ENCODE measurements at places on chromosomes 7 and 10.

GRCh38 chr7:76048668-76048988 lies 722 bp downstream of the MDH2 start:
- DNase-seq, result no peak

GRCh38 chr10:986881-987619 lies 1.2 kb upstream of the GTPBP4 start:
- no peak for DNase-seq

DNA sequence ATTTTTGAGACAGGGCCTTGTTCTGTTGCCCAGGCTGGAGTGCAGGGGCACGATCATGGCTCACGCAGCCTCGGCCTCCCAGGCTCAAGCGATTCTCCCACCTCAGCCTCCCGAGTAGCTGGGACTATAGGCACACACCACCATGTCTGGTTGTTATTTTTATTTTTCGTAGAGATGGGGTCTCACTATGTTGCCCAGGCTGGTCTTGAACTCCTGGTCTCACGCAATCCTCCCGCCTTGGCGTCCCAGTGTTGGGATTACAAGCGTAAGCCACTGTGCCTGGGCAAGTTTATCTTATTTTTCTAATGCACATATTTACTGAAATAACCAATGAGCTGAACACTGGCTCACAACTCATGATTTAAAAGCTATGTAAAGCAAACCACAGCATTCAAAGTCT lies 61.9 kb downstream of the FAM171A1 start:
- DNase-seq, result no peak

GRCh38 chr10:76548716-76549115 lies 1088.9 kb downstream of the KCNMA1 start:
- DNase-seq, result no peak

DNA sequence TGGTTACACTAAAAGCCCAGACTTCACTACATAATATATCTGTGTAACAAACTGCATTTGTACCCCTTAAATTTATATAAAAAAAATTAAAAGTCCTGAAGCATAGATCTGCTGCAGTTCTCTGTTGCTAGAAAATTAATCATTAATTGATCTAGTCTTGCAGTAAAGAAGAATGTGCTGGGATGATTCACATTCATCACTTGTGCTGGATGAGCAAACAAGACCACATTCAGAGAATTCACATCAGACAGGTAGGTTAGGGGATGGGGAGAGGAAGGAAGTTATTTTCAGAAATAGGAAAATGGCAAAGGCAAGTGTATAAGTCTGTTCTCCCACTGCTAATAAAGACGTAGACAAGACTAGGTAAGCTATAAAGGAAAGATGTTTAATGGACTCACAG lies 1019.0 kb downstream of the KCNMA1 start:
- no peak for DNase-seq

DNA sequence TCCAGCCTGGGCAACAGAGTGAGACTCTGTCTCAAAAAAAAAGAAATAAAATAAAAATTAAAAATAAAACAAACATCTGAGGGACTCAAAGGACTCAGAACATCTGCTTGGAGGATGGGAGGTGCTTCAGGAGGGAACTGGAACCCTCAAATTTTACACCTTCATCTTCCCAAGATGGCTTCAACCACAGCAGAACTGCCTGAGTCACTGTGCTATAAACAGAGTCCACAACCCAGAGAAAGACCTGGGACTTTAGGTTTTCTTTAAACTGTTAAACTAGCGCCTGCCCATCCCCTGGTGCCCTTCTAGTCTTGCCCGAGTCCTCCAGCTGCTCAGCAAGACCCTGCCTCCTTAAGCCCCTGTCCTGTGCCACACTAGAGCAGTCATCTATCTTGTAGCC lies 40.8 kb downstream of the RGS10 start:
- no peak for DNase-seq

GRCh38 chr10:109866995-109867635 lies 56.2 kb downstream of the XPNPEP1 start:
- no peak for DNase-seq

DNA sequence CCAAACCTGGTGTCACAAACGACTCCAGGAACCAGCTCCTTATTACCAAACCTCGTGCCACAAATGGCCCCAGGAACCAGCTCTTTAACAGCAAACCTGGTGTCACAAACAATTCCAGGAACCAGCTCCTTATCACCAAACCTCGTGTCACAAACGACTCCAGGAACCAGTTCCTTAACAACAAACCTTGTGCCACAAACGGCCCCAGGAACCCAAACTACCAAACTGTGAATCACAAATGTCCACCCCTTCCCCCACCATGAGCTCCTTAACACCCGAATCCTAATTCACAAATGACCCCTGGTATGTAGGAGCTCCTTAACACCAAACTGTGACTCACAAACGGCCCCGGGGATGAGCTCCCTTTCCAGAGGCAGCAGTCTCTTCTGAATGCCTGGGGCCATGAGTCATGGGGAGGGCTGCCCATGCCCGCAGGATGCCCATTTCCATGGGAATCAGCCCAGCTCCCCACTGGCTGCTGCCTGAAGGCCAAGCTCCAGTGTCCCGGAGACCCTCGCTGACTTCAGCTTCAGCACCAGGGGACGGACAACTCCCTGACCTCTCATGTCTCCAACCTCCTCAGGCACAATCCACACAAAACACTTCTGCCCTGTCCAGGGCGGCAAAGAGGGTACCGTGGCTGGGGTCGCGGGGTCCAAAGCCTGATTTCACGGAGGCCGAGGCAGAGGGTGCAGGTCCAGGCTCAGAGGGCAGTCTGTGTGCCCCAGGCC lies 213.1 kb downstream of the ELFN1 start:
- DNase-seq, result no peak

- no peak for DNase-seq
Observed at GRCh38 chr10:30169342-30169741, 110.0 kb upstream of the JCAD start.

DNA sequence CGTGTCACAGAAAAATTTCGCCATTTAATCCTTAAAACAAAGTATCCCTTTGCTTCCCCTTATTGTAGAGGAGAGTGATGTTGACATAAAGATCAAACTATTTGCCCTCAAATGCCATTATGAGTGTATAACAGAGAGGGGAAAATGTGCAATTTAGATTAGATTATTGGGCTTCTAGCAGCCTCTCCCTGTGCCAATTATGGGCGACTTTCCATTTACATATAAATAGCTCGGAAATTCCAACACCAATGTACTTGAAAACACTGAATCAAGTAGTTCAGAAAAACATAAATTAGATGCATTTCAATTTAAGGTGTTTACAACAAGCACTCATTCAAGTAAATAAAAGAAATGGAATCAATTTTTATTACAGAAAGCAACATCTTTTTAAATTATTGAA lies 64.6 kb upstream of the LRRN3 start:
- no peak for DNase-seq

GRCh38 chr7:143882604-143883078 lies 19.3 kb downstream of the TCAF1 start:
- peak; percentile 83 for DNase-seq

GRCh38 chr7:155885167-155886155 lies 73.2 kb upstream of the SHH start:
- peak; percentile 60 for DNase-seq

- no peak for DNase-seq
Observed at GRCh38 chr7:23277359-23277989, 21.7 kb upstream of the MALSU1 start.

- no peak for DNase-seq
Observed at GRCh38 chr10:77371848-77372799, 265.5 kb downstream of the KCNMA1 start.

DNA sequence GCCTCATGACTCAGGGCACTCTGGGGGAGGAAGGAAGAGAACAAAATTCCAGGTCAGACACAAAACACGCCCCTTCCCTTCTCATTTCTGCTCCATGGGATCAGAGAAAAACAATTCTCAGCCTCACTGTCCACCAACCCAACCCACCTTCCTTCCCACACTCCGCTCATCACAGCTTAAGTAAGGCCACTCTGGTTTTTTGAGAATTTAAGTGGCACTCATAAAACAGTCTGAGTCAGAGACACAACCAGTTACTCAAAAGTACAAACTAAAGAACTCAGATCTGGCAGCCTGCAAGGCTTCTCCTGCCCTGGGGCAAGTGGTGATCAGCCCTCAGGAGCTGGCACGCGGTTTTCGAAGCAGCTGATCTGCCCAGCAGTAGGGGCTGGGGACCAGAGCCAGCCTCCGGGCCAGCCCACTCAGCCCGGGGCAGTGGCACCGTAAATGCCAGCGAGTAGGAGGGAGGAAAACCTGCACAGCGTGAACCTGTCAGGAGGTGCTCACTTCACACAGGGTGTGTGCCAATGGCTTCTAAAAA lies 39.1 kb upstream of the ABLIM1 start:
- DNase-seq, result no peak

- DNase-seq, result no peak
Observed at GRCh38 chr10:13239923-13240322, 5.7 kb upstream of the UCMA start.

- DNase-seq, result no peak
Observed at GRCh38 chr7:86243171-86243570, 400.5 kb upstream of the GRM3 start.

GRCh38 chr7:51249991-51250390 lies 66.6 kb downstream of the COBL start:
- DNase-seq, result no peak

- no peak for DNase-seq
Observed at GRCh38 chr10:28054228-28054860, 55.5 kb upstream of the ODAD2 start.

GRCh38 chr10:100569687-100570481 lies 34.1 kb downstream of the HIF1AN start:
- peak; percentile 32 for DNase-seq

GRCh38 chr7:4158441-4159153 lies 523.5 kb upstream of the FOXK1 start:
- DNase-seq, result no peak

- no peak for DNase-seq
Observed at GRCh38 chr10:28463141-28463540, 69.8 kb upstream of the WAC start.

- no peak for DNase-seq
Observed at GRCh38 chr10:71880425-71881306, 29.6 kb upstream of the PSAP start.

DNA sequence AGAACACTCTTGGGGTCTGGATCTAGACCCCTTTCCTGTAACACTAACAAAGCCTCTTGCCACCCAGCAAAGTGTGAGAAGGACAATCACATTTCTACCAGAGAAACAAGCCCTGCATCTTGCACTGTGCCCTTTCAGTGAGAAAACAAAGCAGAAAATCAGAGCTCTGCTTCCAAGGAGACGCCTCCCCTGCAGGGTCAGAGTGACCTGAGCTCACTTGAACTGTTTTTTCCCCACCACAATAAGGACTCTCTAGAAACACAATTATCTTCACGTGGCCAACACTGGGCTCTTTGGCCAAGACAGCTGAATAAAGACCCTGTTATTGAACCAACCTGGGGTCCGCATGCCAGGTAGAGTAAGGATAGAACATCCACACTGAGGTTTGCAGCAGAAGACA lies 30.1 kb upstream of the PRLHR start:
- no peak for DNase-seq

- no peak for DNase-seq
Observed at GRCh38 chr7:151631570-151631952, 111.9 kb upstream of the RHEB start.

GRCh38 chr10:8344756-8345155 lies 290.3 kb downstream of the GATA3 start:
- DNase-seq, result no peak

GRCh38 chr7:39949971-39950472 lies at the start of gene CDK13:
Gene CDK13, plus strand, starts transcription at chr7:39950256. Its CDS starts 386 bp downstream, at chr7:39950642.
- peak; percentile 87 for DNase-seq

DNA sequence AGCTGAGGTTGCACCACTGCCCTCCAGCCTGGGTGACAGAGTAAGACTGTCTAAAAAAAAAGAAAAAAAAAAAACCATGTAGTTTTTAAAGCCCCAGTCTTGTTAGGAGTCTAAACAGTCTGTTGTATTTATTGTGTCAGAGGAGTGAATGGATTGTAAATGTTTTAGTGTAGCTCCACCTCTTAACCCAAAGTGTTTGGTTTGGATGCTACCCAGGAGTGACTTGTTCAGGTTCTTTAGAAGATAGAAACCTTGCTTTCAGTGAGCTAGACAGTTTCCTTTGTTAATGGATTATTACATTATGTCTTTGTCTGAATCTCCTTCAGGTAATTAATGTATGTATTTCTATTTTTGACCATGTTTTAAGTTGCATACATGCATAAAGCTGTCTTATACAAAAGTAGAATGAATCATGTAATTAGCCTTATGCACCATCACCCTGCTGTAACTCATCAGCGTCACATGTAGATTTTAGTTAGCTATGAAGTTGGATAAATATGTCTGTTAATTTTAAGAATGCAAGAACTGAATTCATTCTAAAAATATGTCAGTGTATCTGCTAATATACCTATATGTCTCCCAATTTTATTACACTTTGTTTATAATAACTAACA lies 97.7 kb downstream of the TAF3 start:
- DNase-seq, result no peak

DNA sequence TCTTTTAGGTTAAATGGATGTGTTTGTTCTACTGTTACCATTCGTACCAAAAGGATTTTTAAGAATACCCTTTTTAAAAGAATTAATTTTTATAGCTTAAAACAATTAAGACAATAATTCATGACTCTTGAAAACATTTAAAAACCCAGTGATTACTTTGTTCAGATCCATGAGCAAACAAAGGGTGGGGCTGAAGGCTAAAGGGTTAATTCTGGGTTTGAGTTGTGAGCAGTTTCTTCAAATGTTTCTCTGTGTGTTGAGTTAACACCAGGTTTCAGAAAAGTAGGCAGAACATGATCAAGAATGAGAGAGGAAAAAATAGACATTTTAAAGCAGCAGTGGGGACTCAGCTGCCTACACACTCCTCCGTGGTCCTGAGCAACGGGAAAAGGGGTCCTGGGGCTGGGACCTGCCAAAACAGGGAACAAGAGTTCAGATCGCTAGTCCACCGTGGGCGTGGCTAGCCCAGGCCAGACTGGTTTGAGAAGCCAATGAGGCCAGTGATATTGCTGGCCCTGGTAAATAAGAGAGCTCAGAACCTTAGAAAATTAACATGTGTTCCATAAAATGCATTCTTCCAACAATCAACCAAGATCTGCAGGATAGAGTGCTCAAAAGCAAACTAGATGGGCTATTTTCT lies 14.9 kb upstream of the EZH2 start:
- no peak for DNase-seq
